ENCODE measurements at places on chromosomes 1 and 21.

GRCh38 chr1:6121021-6121421 is 59.1 kb downstream of the CHD5 start:
- DNase-seq = no peak

DNA sequence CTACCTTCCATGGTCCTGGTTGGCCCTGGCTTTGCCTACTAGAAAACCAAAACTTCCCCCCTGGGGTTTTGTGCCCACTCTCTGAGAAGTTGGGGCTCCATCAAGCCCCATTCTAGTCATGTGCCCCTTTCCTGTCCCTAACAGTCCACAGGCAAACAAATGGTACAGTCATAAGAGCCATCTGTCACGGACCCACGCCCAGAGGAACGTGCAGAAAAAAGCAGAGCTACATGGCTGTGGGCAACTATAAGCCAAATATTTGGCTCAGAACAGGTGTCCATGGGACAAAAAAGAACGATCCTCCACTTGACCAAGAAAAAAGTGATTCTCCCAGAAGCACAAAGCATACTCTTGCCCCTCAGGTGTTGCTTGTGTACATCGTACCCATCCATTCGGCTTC is 14.6 kb upstream of the TRNAU1AP start:
- DNase-seq = no peak

DNA sequence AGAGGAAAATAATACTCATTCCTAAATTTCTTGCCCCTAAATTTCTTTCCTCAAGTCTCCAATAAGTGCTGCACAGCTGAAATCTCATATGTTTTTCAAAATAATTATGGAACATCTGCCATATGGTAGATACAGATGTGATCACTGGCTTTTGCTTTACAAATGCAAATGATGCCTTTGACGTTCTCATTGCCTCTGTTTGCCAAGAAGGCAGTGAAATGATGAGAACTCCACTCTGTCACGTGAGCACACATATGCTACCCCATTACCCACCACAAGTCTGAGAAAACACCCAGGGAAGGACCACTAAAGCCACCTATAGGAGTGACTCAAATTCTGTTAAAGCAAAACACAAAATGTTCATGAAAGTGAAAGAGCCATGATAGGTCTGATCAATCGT is 43.9 kb downstream of the DSCAM start:
- DNase-seq = no peak

GRCh38 chr1:28123461-28123961 is 35.1 kb upstream of the EYA3 start:
- DNase-seq = no peak

DNA sequence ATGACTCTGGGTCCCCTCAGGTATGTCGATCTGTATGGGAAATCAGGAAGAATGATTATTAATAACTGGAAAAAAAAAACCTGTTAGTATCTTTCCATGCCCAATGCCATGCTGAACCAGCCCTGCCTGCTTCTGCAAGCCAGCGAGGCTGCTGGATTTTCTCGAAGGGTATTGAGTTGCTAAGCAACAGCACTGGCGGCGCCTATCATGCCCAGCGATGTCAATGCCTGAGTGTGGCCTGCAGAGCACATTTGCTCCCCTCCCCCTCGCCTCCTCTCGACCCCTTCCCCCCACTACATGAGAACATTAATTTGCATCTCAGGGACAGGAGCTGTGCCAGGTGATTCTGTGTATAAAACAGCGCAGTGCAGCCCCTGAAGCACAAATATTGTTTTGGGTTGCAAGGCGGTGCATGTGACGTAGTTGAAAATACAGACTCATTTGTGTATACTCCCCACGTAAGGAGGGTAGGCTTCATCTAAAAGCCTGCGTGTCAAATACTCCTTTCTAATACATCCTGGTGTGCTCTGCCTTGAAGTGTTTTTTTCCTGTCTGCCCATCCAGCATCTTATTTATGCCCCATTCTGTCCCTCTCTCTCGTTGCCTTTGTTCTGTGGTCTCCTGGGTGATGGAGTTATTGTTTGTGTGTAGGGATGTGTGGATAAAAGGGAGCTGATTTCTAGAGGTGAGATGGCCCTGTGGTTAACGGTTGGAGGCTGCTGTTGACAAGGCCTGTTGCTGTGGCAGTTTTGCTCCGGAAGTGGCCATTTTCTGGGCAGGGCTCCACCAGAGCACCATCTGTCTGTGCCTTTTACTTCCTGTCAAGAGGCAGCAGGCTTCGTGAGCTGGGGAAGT is 32.7 kb upstream of the ATP5PO start:
- peak; percentile 62 for DNase-seq

DNA sequence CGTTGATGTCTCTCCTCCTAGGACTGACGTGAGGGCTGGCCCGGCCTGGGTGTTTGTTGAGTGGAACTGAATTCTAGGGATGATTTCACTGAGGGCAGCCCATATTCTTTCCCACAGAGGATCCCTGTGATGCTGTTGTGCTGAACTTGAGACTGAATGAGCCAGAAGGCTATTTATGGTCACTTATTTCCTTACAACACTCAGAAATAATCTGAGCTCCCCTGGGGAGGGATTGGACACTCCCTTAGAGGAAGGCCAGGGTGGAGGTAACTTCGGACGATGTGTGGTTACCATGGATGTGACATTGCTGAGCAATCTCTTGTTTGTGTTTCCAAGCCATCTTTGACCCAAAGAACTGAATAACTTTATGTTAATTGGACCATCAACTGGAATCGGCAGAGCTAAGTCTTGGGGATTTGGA is 5.1 kb upstream of the TMCO4 start:
- no peak for DNase-seq

DNA sequence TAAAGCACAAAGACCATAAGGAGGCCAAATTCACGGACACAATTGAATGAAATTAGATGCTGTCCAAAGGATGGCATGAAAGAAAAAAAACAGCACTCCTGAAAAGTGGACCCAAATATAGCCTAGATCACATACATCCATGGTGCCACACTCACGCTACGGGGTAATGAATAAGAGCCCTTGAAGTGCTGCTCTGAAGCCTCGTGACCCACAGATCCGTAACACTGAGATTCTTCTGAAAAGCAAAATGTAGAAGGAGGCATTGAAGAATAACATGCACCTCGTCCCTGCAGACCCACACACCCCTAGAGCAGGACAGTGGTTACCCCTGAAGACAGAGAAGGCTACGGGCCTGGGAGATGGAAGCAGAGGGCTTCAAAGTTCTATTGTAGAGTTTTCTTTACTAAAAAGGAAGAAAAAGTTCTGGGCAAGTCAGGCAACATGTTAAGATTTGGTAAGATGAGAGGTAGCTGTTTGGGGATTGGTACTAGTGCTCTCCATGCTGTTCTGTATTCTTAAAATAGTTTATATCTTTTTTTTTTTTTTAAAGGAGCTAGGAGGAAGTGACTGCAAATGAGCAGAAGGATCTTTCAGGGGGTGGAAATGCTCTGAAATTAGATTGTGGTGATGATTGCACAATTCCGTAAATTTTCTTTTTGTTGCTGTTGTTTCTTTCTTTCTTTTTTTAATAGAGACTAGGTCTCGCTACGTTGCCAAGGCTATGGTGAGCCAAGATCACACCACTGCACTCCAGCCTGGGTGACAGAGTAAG is 4.1 kb upstream of the ITGB2 start:
- DNase-seq = no peak

- DNase-seq = no peak
Measured at GRCh38 chr1:167022384-167022783, 33.3 kb downstream of the MAEL start.

DNA sequence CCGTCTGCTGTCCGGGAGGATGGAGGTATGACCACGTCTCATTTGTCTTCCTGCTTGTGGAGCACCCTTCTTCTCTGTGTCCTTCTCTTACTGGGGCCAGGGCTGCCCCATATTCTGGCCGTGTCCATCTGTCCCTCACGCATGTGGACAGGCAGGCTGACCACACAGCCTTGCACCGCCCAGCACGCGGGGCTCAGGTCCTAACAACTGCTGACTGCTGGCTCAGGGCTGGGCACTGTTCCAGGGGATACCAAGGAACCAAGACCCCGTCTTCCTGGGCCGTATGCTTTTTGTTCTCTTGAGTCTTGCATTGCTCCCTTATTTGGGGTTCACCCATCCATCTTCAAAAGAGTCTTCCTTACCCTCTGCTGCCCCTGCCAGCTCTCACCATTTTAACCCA is 17.5 kb upstream of the SPSB1 start:
- DNase-seq = no peak

DNA sequence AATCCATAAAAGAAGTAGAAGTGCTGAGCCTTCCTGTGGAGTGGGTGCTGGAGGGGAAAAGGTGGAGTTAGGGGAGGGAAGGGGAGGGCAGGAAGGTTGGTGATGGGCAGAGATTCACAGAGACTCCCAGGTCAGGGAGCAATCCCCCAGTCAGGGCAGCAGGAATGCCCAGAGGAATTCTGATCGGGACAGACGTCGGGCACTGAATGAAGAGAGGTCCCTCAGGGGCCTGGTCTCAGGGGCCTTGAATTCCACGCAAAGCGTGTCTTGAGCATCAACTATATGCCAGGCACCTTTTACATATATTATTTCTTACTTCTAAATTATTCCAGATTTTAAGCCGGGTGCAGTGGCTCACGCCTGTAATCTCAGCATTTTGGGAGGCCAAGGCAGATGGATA is 7.2 kb upstream of the PADI1 start:
- DNase-seq = no peak

DNA sequence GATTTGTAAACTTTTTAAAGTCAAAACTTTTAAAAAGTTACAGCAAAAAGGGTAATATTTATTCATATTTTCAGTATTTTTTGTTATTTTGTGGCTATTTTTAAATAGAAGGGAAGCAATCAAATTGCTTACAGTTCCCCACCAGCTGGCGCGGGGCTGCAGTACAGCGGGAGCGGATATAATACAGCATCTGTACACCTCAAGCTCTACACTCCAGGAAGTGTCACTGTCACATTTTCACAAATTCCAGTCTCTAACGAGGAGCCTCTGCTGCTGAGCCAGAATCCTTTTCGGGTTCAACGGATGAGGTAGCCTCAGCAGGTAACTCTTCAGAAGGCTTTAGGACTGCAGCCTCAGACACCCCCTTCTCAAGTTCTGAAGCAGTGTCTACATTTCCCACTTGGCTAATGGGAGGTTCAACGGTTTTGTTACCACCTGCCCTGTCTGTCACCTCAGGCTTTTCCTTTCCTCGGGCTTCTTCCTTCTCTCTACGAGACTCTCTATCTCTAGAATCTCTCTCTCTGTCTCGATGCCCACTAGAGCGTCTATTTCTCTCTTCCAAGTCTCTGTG is 11.7 kb downstream of the SOD1 start:
- DNase-seq = no peak

- DNase-seq = no peak
Measured at GRCh38 chr1:26721669-26722355, 26.0 kb downstream of the ARID1A start.

- DNase-seq = no peak
Measured at GRCh38 chr1:35452106-35452774, 105.0 kb downstream of the KIAA0319L start.

GRCh38 chr21:43740497-43741156 is 21.7 kb downstream of the PDXK start:
- DNase-seq = no peak

- DNase-seq = no peak
Measured at GRCh38 chr1:108199201-108199691, 897 bp downstream of the SLC25A24 start.

DNA sequence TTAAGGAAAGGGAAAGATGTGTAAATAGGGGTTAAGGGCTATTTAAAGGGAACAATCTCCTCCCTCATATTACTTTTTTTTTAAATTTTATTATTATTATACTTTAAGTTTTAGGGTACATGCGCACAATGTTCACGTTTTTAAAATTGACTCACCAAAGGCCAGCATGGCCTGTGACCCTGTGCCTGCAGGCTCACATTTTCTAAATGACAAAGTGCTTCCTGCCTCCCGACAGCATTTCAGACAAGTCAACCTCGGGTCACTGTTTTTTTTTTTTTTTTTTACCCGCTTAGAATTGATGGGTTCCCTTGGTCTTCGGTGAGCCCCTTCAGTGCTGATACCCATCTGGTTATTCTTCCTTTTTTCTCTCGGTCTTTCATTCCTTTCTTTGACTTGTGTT is 70.4 kb upstream of the SCAF4 start:
- DNase-seq = no peak

GRCh38 chr1:166307261-166308188 is 140.7 kb upstream of the FAM78B start:
- DNase-seq = no peak

- no peak for DNase-seq
Measured at GRCh38 chr1:172698224-172698623, 39.3 kb downstream of the FASLG start.

- DNase-seq = no peak
Measured at GRCh38 chr1:9025449-9025848, 774 bp downstream of the SLC2A7 start.

- no peak for DNase-seq
Measured at GRCh38 chr21:29342363-29342957, 43.7 kb downstream of the BACH1 start.

DNA sequence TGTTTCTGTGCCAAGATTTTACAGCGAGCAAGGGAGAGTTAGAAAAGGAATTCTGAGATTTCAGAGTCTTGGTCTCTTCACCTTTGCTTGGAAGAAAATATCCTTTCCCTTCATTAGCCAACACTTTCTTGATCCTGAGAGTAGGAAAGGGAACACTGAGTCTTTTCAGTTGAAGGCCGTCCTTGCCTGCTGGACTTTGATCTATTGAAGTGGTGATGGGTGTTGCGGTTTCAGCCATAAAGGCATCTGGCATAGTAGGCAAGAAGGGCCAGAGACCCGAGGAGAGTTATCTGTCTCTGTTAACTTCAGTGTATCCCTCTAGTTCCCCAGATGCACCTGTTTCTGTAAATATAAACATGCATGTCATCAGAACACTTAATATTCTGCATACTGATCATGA is 9.7 kb downstream of the SELE start:
- no peak for DNase-seq

- DNase-seq = no peak
Measured at GRCh38 chr1:112869895-112870294, 86.1 kb downstream of the SLC16A1 start.

- no peak for DNase-seq
Measured at GRCh38 chr1:207815466-207815865, 63.6 kb downstream of the CD46 start.

DNA sequence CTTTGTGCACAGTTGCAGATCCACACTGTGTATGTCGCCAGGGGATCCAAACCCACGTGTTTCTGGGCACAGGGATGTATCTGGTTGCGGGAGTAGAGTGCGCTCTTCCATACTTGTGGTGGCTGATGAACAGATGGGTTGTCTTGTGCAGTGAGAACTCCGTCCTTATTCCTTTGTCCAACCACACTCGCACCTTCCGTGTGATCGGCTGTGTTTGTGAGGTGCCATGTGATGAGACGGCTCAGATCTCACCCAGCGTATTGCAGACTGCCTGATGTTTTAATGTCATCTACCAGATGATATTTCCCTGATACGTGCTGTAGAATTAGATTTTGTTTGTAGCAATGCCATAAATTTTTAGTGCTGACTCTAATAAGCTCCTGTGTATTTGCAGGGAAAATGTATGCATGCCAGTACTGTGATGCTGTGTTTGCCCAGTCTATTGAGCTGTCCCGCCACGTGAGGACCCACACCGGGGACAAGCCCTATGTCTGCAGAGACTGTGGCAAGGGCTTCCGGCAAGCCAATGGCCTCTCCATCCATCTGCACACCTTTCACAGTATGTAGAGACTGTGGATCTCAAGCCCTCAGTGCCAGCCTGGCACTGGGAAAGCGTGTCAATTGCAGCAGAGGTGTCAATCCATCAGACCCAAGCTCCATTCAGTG is 46.2 kb upstream of the EPHA8 start:
- DNase-seq = no peak
